NCI-H1048 (cell line): ENCODE measurements at places on chromosomes 7 and 10.

DNA sequence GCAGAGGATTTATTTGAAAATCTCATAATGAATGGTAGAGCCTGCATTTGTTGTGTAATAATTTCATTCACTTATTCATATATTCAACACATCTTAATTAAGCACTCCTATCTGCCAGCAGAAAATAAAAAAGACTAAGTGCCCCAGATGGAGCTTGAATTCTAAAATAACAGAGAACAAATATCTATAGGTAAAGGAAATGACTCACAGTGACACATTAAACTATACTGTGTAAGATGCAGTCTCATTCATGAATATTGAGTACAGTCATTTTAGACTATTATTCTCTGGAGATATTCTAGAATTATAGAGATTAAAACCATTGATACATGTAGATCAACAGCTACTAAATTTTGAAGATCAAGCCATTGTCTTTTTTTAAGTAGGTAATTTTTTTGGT, 72.1 kb downstream of the PTPRZ1 start:
- DNase-seq, result no peak

GRCh38 chr7:54687462-54688212, 71.4 kb downstream of the SEC61G start:
- DNase-seq, result no peak

- DNase-seq, result no peak
These were observed 151.2 kb downstream of the PLXNA4 start for GRCh38 chr7:132424821-132425724.

DNA sequence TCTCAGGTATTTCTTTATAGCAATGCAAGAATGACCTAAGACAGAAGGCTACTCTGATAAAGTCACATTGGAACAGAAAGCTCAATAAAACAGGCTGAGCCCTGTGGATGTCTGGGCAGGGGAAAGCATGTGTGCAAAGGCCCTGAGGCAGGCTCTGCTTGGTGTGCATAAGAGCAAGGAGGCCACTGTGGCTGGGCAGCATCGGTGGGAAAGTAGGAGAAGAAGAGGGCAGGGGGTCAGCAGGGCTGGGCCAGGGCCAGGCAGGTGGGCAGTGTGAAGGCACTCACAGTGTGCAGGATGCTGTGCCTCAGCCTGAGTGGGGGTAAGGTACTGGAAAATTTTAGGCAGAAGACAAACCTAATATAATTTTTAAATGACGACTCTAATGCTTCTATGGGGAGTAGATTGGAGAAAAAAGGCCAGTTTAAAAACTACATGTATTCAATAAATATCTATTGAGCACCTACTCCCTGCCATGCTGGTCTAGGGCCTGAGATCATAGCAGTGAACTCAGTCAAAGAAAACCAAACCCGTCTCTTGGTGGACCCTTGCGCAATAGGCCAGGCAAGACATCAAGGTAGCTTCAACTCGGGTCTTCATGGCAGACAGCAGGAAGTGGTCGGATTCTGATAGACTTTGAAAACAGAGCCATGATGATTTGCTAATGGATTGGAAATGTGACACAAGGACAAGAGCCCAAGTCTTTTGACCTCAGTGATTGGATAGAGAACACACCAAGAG, 572.3 kb downstream of the TCERG1L start:
- DNase-seq, result no peak

DNA sequence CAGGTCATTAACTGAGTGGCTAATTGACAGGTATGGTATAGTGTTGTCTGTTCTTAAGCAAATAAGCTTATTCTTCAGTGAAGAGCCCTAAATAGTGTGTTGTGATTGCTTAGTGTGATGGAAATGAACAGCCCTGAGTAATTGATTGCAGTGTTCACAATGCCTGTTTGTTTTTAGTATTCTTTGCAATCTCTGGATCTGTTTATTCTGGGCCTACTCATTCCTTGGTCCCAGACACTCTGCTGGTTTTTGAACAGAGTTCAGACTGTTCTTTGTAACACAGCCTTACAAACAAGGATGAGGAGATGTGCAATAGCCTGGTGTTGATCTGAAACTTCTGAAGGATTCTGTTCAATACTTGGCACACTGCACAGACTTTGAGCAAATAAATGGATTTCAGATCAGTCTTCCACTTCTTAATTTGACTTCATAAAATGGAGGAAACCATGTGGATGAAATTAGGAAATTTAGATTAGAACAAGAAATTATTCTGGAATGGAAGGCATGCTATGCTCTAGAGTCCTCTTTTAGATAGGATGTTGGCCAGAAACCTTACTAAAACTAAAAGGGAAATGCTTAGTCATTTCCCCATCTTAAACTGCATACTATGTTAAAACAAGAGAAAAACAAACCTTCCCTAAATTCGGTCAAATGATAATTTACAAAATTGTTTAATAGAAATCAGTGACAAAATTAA, 444.2 kb upstream of the SEMA3D start:
- no peak for DNase-seq

- DNase-seq, result no peak
These were observed 195.4 kb upstream of the PLXDC2 start for GRCh38 chr10:19620811-19621210.

DNA sequence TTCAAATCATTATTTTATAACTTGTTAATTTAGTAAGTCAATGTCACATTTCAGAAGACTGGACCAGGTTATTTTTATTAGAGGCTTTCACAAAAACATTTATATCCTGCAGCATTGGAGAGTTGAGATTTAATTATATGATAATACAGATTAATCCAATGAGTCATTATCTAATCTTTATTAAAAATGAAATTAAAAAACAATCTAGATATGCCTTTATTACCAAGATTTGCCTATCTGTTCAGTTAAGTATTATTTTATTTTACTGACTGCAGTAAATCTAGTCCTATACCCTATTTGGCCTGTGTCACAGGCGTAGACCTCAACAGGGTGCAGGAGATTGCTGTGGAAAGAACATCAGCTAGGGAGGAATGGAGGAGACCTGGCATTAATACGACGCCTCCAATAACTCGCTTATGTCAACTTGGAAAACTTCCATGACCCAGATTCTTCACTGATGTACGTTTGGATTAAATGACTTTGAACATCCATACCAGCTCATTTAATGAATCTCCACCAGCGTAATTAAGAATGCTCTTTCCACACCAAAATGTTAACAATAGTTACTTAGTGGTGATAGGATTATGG, 18.2 kb downstream of the PAXIP1 start:
- DNase-seq, result no peak

DNA sequence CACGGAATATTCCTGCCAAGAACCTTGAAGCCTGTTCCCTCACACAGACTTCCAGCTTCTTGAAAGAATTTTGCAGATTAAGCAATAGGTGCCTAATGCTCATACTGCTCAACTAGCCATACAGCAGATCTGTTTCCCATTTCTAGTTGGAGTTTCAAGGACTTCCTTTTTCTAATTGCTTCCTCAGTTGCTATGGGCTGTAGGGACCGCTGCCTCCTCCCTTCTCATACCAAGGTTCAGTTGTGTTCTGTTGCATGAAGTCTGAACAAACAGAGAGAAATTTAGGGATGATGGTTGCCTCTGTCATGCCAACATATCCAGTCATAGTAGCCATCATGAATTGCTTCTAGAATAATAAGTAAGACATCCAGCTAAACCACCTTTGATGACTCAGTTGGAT, 6.8 kb downstream of the ITGA8 start:
- DNase-seq, result no peak

DNA sequence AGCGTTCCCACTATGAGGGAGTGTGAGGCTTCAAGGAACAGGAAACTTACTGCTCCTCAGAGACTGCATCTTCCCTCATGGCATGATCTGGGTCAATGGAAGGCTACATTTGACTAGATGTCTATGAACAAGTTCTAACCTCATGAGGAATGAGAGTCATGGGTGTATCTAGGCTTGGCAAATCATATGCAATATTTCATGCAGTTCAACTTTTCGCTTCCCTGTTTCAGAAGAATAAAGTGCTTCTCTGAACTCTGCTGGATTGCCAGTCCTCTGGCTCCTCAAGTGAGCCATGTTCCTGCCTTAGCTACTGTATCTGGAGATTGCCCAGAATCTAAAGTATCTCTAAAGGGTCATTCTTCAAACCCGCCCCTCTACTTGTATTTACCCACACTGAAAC, 54.3 kb upstream of the SEMA3A start:
- no peak for DNase-seq

- no peak for DNase-seq
These were observed 339.4 kb downstream of the SFMBT2 start for GRCh38 chr10:7071421-7071820.

- DNase-seq, result no peak
These were observed 34.5 kb upstream of the MEOX2 start for GRCh38 chr7:15720849-15721471.

- no peak for DNase-seq
These were observed 163.3 kb downstream of the SVIL start for GRCh38 chr10:29471544-29471859.

DNA sequence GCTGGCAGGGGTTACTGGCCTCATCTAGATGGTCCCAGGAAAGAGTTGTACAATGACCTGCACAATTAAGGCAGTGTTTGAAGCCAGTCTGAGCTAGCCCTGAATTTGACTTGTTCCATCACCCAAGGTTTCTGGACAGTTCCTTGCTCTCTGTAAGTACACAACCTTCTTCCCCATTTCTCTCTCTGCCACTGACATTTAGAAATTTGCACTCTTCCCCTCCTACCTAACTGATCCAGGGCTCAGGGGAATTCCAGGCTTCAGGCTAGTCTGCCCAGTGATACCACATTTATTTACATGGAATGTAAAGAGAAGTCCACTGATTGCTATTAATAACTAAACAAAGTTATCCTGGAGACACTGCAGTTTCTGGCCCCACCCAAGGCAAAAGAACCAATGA, 139.0 kb upstream of the GPR26 start:
- no peak for DNase-seq

GRCh38 chr10:123891144-123892071, at the start of gene CPXM2:
TSS of gene CPXM2 (minus strand) at chr10:123891807. CDS start at chr10:123891659, 148 bp downstream.
- DNase-seq, result no peak
